ENCODE measurements at places on chromosomes 12 and 14.

GRCh38 chr12:5914387-5915149, 30.5 kb downstream of the ANO2 start:
- DNase-seq = no peak

DNA sequence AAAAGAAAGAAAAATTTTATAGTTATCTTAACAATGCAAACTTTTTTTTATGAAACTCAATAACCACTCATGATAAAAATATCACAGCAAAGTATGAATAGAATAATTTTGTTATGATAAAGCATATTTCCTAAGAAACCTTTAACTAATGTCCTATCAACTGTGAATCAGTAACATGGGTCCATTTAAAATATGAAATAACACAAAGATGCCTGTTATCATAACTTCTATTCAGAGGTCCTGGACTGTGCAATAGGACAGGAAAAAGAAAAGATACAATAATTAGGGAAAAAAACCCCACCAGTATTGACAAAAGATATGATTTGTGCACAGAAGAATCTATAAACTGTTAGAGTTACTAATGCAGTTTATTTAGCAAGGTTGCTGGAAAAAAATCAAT, 245.4 kb downstream of the FOXN3 start:
- DNase-seq = no peak

GRCh38 chr14:92493024-92493423, 20.6 kb upstream of the RIN3 start:
- DNase-seq = no peak

DNA sequence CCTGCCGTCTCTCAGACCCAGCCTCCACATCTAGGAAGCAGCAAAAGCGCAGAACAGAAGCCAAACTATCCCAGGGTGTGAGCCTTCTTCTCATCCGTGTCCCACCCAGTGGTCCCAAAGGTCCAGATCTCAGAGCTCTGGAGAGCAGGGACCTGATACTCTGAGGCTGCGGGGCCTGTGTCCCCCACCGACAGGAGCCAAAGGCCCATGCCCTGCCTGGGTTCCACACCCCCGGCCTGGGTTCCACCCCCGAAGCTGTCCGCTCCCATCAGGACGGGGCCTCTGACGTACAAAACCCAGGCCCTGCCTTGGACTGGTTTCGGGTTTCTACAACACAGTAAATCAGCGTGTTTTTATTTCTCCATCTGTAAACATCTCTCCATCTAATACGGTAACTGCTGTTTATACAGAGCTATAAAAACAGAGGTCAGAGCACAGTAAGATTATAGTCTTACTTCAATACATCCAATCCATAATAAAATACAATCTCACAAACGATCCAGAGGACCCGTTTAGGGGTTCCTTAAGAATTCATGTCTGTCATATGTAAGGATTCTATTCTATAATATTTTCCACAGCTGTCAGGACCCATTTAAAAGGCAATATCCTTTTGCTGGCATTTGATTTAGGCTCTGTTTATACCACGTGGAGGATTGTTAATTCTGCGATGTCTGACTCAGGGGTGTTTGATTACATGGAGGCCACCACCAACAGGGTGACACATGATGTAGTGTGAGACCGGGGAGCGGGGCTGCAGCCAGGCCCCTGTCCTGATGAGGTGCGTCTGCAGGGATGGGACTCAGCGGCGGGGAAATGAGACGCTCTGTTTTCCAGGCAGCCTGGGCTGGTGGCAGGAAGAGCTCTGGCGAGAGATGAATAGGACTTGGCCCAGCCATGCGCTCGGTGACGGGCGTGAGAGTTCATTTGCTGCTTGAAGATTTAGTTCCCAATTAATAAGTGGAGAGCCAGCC, 110.3 kb downstream of the DICER1 start:
- no peak for DNase-seq

GRCh38 chr12:42705863-42706262, 116.3 kb upstream of the PRICKLE1 start:
- DNase-seq = no peak

- DNase-seq = no peak
Observed at GRCh38 chr14:95597784-95598211, 62.9 kb downstream of the GLRX5 start.

DNA sequence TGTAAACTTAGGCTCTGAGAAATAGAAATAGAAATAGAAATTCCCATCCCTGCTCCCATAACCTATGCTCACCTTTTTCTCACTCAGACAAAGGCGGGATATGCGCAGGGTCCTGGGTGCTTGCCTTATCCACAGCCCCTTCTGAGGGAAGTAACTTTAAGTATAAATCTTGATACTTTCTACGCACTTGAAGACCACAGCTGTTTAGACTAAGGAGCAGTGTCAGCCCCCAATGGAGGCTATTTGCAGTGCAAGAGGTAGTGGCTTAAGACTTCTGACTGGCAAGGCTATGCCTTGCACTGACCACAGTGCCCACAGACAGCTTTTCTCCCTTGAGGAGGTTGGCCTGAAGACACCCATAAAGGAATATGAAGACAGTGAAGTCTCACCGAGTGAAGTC, 35.2 kb downstream of the ASCL1 start:
- DNase-seq = no peak

GRCh38 chr12:112214064-112214463, 88.7 kb downstream of the TRAFD1 start:
- DNase-seq = no peak

- no peak for DNase-seq
Observed at GRCh38 chr12:96425321-96425720, 25.1 kb upstream of the CDK17 start.

GRCh38 chr14:101196795-101197590, 293.5 kb upstream of the RTL1 start:
- DNase-seq = no peak

DNA sequence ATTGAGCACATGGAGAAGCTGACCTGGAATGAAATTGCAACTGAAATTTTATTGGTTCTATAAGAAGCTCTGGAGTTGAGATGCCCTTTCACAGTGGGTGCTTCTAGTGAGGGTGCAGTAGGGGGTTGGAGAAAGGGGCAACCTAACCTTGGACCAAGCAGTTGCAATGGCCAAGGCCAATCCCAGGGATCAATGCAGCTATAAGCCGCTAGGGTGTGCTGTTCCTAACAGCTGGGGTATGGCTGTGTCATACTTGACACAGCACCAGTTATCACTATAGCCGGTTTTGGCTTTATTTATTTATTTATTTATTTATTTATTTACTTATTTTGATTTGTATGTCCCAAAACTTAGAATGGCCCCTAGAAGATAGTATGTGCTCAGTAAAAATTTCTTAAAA, 505.9 kb downstream of the FLRT2 start:
- DNase-seq = no peak

- DNase-seq = no peak
Observed at GRCh38 chr14:81256289-81256960, 35.7 kb upstream of the GTF2A1 start.

- no peak for DNase-seq
Observed at GRCh38 chr12:131929581-131930456, 743 bp downstream of the PUS1 start.

DNA sequence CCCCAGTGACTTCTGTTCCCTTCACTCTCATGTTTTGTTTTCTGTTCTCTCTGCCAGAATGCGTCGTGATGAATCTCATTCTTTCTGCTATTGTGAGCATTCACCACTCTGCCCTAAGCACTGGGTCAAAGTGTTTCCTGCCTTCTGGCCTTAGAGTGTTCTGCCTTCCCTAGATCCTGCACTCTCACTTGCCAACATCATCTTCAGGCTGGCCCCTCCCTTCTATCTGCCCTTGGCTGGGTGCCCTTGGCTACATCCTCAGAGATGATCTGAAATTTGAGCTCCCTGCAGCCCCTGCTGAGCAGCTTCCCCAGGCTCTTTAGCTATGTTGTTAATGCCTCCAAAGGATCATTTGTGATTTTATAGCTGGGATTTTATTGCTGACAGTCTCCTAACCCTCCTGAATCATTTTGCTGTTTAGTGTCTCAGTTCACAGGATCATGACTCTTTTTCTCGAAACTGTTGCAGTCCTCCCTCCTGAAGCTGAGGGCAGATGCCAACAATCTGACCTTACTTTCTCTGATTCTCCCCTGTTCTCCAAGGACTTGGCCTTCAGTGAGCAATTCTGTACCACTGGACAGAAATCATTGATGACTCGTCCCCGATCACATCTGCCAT, 4.5 kb downstream of the DHRS2 start:
- no peak for DNase-seq

- no peak for DNase-seq
Observed at GRCh38 chr12:114682106-114682784, 1.7 kb downstream of the TBX3 start.

DNA sequence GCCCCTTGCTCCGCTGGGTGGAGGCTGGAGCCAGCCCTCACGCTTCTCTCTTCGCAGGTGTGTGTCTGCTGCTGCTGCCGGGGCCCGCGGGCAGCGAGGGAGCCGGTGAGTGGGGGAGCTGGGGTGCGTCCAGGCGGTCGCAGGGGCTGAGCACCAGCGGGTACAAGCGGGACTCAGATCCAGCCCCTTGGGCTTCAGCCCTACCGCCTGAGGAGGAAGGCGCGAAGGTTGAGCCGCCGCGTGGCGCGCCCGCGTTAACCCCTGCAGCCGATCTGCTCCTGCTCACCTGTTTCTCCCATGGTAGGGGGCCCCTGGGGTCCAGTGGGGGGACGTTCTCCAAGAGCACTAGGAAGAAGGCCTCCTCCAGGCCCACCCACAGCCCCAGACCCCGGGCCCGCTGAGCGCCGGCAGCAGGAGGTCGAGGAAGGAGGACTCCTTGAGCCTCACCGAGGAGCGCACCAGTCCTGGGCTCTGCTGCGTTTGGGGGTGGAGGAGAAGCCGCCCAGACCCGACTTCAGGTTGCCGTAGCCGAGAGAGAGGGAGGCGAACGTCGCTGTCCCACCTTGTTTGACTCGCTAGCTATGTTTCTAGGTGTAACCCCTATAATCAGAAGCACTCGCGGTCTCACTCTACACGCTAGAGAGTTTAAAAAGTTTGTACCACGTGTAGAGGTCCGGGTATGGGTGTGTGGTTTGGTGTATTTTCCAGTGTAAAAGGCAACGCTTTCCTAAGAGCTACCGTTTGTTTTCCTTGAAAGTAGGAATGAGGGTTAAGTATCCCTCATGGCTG, 834 bp downstream of the COCH start:
- no peak for DNase-seq

- no peak for DNase-seq
Observed at GRCh38 chr14:64340560-64341196, 46.5 kb upstream of the ESR2 start.

DNA sequence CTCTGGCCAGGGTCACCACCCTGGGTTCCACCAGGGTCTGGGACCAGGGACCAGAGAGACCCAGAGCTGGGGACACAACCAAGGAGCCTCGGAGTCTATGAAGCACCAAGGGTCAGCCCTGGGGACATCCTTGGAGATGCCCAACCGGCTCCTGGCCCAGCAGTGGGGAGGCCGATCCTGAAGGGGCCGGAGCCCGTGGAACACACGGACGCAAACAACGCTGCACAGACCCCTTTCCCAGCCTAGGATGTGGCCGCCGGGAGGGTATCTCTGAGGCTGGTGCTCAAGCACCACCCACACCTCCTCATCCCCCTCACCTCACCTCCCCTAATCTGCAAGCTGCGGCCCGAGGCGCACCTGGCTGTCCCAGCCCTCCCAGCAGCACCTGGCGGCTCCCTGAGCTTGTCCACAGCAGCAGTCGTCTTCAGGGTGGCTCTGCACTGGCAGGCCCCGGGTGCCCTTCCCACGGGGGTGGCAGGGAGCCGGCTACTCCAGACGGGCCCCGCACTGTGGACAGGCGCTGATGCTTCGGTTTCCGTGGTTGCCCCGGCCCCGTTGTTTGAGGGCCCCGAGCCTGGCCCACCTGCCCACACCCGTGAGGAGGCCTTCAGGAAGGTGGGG, 146.8 kb upstream of the C14orf180 start:
- DNase-seq = no peak

- no peak for DNase-seq
Observed at GRCh38 chr14:68931474-68932051, 47.5 kb downstream of the ACTN1 start.

DNA sequence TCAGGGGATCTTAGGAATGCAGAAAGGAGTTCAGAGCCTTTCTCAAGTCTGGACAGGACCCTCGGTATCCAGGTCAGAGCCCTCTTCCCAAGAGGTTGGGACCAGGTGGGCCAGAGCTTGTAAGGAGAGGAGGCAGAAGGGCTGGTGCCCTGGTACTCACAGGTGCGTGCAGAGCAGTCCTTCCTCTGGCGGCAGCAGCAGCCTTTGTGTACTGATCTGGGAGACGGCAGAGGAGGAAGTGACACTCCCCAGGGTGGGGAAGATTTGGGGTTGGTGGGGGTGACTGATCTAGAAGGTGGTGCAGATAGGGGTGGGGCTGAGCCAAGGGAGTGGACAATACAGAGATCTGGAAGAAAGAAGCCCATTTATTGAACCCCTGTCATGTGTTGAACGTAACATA, at the start of gene ITGB7:
Gene ITGB7, minus strand, starts transcription at position 210 of the 400 bp plus-strand sequence. CDS start 6,808 bp downstream, outside the sequence.
- DNase-seq = no peak

GRCh38 chr14:40413136-40413535, 980.9 kb upstream of the FBXO33 start:
- DNase-seq = no peak

DNA sequence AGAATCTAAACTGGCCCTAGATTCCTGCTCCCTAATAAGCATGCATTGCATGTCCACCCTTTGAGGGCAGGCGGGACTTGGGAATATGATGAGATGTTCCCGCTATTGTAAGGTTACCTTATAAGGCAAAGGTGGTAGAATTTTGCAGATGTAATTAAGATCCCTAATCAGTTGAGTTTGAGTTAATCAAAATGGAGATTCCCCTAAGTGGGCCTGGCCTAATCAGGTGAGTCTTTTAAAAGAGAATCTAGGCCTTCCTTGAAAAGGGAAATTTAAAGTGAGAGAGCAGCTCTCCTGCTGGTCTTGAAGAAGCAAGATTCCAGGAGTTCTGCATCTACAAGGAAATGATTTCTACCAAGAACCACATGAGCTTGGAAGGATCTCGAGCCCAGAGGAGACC, 83.4 kb downstream of the DICER1 start:
- DNase-seq = no peak

DNA sequence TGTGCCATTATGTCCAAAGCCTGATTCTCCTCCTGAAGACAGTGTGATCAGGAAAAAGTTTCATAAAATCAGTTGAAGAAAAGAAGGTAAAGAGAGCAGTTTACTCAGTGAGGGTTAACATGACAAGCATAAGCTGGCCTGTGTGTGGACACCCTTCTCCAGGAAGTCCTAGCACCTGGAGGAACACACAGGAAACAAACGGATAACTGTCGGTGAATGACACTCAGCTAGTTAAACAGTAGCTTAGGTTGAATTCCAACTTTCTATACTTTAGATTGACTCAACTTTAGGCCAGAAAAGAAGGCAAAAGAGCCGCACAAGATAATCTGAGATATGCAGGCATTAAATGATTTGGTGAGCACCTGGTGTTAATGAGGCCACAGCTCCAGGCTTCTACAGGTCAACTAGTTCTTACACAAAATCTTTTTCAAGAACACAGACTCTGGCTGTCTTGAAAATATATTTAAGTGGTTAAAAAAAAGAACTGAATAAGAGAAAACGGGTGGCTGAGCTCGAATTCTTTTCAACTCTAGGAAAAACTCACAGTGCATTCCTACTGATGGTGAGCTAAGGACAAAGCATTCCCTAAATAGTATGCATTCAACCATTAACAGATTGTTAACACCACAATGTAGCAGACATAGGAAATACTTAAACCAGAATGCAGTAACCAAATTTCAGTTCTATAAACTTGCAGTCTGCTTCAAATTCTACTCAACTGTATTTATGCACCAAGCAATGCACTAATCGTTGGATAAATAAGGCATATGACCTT, 56.9 kb upstream of the TSPAN8 start:
- no peak for DNase-seq

All from activated gamma-delta T cell (primary cell).